Activated CD4-positive, alpha-beta T cell treated with anti-CD3 and anti-CD28 coated beads for 24 hours (primary cell): ENCODE measurements at places on chromosomes 7 and 10.

GRCh38 chr7:100064162-100064561 lies 14.6 kb downstream of the ZSCAN21 start:
- no peak for DNase-seq

DNA sequence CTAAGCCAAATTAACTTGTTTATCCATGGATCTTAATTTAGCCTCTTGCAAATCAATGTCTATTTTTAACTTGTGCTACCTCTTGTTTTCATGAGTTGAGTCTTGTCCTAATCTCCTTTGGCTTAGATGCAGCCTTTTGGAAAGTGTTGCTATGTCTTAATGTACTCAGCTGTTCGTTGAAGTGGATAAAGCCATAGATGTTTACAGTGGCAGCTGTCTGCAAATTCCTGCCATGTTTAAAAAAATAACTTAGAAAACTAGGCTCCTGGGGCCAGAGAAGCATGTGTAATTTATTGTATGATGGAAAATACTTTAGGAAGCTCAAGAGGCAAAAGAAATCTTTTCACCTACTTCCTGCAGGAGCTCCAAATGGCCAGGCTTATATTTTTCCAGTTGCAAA lies 253.1 kb upstream of the RHOBTB1 start:
- no peak for DNase-seq

- no peak for DNase-seq
Measured at GRCh38 chr10:71360735-71361134, 36.0 kb upstream of the CDH23 start.

GRCh38 chr10:89836840-89837164 lies 135.4 kb downstream of the KIF20B start:
- no peak for DNase-seq

DNA sequence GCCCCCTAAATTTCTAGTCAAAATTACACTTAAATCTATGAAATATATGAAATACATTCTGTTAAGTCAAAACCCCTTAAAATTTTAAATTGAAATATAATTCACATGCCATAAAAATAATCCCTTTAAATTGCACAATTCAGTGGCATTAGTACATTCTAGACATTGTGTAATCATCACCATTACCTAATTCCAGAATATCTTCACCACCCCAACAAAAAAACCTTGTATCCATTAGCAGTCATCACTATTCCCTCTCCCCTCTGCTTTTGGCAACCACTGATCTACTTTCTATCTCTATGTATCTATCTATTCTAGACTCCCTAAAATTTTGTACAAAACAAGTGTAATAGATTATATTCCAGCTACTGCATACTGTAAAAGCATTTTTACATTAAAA lies 261.2 kb downstream of the GLI3 start:
- no peak for DNase-seq

- no peak for DNase-seq
Measured at GRCh38 chr7:31114593-31115343, 62.7 kb downstream of the ADCYAP1R1 start.

DNA sequence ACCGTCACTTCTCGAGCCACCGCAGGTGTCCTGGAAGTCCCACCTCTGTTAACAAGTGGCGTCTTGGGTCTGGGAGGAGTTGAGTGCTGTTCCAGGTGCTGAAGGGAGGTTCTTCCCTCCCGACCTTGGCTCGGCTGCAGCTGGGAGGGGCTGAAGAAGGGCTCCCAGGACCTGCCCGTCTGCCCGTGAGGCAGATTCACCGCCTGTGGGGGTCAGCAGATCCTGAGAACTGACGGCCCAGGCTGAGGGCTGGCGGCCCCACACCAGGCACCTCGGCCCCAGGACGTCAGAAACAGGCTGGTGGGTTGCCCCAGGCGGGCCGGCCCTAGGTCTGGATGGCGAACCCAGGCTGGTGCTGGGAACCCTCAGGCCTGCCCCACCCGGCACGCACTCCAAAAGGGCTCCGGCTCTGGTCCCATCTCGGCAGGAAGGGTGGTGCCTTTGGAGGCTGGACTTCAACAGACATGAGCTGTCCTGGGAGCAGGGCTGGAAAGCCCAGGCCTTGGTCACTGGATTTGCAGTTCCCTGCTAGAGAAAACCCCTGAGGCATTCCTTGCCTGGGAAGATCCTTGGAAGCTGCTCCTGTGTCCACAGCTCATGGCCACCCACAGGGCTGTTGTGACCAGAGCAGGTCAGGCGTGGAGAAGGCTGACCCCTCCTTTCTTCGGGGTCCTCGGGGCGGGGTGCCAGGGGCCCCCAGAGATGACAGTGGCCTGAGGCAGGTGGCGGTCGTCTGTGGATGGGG lies 42.6 kb upstream of the CFAP46 start:
- DNase-seq = no peak

- DNase-seq = no peak
Measured at GRCh38 chr7:57182031-57182430, 49.8 kb upstream of the ZNF479 start.

- DNase-seq = no peak
Measured at GRCh38 chr7:137916980-137917645, 70.3 kb upstream of the DGKI start.

- DNase-seq = peak; percentile 64
Measured at GRCh38 chr10:17742918-17743317, 9.1 kb upstream of the TMEM236 start.

GRCh38 chr7:106421181-106421762 lies 136.5 kb upstream of the NAMPT start:
- DNase-seq = no peak

DNA sequence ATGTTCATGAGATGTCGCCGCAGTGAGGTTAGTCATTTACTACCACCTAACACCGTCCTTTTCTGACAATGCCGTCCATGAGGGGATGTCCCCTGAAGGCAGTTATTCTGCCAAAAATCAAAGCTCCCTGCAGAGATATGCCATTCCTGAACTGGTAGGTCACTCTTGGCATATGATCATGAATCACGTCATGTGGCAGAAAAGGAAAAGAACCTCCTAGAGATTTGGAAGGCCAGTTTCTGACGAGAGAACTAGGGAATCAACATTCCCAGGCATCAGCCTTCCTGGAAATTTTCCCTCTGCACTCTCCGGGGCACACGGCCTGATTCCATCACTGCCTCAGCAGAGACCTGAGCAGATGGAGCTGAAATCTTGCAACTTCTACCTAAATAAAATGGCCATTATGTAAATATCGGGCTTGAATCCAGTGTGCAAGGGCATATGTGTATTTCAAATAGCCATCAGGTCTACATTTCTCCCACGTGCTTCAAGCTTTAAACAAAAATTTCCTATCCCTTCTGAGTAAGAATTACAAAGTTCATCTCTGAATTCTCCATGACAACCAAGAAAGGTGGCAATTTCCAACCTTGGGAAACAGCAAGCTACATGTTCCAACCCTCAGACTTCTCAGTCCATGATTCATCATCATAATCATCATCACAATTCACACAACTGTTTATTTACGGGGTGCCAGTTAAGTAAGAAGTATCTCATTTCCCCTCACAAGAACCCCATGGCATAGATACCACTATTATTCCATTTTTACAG lies 46.5 kb downstream of the AMPH start:
- DNase-seq = no peak

GRCh38 chr10:115969591-115969990 lies 303.4 kb downstream of the GFRA1 start:
- DNase-seq = no peak
